Fibroblast of the aortic adventitia (primary cell): ENCODE measurements at places on chromosomes 3 and 15.

DNA sequence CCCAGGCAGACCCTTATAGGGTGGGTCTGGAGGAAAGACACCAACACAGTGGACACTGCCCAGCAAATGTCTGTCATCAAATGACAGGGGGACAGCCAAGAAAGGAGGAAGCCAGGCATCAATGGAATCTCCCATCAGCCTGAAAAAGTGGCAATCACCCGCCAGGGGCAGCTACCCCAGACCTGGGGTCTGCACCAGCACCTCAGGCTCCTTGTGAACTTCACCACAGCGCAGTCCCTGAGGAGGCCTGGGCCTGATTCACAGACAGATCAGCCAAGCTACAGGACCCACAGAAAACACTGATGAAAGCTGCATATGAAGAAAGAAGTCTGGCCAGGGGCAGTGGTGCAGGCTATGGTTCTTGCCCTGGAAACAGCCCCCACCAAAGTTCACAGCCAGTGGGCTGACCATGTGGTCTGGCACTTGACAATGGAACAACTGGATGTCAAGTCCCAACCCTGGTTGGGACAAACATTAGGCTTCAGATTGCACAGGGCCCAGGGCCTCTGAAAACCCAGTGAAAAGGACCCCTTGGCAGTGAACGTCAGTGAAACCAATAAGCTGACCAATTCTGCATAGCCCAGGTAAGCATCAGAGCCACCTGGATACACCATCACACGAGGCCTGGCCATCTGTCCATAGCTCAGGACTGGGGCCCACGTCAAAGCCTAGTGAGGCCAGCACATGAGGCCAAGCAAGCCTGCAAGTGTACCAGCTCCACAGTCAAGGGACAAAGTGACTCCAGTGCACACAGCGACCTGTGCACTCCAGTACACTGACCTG is 29.1 kb downstream of the ALS2CL start:
- no peak for DNase-seq

DNA sequence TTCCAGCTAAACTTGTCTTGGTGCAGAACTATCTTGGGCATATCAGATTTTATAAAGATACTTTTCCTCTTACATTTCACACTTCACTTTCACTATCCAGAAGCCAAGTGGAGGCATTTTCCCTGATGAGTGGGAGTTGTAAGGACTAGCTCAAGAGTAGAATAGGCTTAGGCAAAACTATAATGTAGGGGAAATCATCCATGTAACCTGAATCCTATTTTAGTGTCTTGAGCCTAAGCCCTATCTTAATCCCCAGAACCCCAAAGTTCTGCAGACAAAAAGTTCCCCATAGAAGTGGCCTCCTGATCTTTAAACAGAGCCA is 42.2 kb upstream of the CD47 start:
- DNase-seq, result peak; percentile 31

DNA sequence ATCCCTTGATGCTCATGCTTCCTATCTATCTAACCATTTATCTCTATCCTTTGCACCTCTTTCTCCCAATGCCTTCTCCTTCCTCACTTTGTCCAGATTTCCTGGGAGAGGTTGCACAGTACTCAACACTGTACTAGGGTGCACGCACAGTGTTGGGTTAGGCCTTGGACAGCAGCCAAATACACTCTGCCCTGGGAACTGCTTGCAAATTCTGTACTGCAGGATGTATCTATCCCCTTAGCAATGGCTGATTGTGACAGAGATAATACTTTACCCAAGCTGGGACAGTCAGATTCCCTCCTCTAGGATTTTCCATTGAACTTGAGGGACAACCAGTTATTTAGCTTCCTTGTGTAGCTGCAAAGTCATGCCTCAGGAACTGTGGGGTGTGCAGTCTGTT is 113.3 kb downstream of the IL20RB start:
- DNase-seq, result no peak

- DNase-seq, result peak; percentile 27
These were observed 858 bp downstream of the RBM5 start for GRCh38 chr3:50089609-50089945.

DNA sequence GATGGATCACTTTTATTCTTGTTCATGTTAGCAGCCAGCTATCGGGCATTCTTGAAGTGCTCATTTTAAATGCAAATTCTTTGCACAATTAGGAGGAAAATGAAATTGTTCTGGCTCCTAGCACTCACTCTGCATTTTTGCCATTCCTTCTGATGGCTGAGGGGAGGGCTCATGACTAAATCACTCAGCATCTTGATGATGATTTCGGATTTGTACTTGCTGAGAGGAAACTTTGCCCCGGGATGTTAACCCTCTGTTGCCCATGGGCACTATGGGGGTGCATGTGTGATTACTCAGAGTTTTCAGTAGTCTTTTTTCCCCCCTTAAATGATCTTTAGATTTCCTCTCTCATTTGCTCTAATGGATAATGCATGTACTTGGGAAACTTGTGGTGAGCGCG is 299.6 kb upstream of the C2CD4B start:
- DNase-seq, result peak; percentile 61

- DNase-seq, result peak; percentile 96
These were observed 7.9 kb downstream of the ARRDC4 start for GRCh38 chr15:97968380-97968779.

GRCh38 chr3:107739227-107739626 is 216.5 kb downstream of the BBX start:
- no peak for DNase-seq

- DNase-seq, result no peak
These were observed 315.2 kb upstream of the PPP2R3A start for GRCh38 chr3:135650309-135650708.

DNA sequence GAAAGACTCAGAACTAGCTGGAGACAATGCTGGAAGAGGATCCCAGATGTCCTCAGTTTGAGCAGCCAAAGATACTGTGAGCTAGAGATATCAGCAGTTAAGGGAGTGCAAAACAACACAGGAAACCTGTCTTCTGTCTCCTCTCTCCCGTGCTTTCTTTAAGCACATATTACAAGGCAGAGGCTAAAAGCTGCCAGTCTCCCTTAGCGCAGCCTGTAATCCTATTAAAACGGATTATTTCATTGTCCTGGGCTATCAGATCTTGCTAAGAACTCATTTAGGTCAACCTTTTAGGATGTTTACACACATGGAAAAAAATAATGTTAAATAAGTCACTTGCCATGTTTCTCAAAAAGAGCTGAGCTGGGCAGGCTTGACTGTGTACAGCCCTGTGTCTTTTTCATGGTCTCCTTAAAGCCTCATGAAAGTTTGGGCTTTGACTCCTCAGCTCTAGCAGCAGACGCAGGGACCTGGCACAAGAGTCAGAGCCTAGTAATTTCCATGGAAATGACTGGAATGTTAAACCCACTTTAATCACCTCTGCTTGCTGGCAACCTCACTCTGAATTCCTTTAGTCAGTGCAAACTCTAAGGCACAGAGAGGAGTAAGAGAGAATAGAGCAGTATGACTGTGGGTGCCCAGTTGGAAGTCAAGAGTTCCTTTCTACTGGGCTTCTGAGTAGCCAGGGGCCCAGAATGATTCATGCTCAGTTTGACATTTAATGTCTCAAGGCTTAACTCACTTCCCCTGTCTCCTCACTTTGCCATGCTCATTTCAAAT is 491.9 kb downstream of the NTRK3 start:
- DNase-seq, result peak; percentile 84

- DNase-seq, result no peak
These were observed 851.0 kb downstream of the DIPK2A start for GRCh38 chr3:144822671-144823070.

DNA sequence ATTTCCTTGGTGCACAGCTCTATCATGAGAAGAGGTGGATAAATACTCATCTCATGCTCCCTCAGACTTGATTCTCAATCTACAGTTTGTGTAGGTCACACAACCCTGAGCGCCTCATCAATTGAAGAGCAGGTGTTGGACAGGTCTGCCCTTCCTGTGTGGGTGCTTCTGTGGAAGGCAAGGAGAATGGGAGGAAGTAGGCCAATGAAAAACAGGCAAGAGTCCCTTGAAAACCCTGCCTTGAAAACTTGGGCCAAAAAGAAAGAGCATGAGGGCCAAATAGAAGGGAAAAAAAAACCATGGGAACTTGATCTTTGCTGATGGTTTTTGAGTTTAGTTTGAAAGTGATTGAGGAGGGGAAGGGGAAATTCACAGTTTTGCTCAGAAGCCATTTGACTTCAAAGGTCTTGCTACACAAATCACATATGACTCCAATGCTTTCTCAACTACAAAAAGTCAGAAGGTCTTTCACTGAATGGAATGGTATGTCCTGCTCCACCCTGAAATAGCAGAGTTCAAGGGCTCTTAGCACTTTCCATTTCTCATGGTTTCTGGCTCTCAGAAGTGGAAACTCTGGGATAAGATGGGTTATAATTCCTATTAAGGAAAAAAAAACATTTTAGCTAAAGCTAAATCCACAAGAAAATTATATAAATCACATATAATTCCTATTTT is 37.2 kb upstream of the TM4SF1 start:
- peak; percentile 77 for DNase-seq

DNA sequence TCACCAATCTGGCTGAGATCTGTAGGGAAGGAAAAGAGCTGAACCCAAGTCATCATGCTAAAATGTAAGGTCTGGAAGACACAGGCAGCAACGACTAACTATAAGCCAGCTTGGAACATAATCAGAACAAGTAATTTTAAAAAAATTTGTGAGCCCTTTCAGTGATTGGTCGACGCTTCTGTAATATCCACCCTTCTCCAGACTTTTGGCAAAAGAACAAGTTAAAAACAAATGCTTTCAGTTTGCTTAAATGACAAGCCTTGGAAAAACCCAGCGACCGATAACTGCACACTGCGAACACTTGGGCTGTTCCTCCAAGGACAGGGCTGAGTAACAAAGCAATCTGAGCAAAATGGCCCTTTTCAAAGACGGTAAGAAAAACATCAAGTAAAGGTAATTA is 49.6 kb downstream of the PCSK6 start:
- DNase-seq, result peak; percentile 93

DNA sequence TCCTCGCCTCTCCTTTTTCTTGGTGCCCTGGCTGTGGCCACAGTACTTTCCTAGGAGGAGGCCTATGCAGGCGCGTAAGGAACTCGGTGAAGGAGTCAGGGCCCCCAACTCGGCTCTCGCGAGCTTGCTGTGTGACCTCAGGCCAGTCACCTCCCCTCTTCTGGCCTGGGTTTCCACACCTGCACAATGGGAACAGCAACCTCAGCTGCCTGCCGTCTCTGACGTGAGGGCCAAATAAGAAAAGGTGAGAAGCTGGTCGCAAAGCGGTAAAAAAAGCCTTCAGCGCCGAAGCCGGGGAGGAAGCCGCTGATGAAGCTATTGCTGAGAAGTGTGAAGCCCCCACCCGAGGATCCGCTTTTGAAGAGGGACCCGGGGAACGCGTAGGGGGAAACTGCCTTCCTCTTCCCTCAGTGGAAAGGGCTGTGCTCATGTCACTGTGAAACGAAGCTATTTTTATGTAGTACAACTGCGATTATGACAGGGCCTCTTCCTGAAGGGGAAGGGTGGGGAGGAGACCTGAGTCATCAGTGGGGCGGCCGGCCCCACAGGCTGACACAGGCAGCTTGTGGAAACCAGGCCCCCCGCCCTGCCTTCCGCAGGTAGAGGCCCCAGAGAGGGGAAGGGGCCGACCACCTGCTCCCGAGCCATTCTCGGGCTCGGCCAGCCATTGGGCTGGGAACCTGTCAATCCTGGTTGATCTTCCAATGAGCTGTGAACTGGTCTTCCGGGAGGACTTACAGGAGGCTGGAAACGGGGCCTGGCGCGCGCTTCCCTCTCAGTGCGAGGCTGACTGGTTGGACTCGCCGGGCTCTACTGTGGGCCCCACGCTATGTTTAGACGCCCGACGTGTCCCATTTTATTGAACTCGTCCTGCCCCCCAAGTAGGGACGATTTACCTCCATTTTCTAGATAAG is 18.0 kb upstream of the ANKDD1A start:
- peak; percentile 89 for DNase-seq

GRCh38 chr3:120641696-120642246 is 40.3 kb downstream of the HGD start:
- DNase-seq, result no peak

DNA sequence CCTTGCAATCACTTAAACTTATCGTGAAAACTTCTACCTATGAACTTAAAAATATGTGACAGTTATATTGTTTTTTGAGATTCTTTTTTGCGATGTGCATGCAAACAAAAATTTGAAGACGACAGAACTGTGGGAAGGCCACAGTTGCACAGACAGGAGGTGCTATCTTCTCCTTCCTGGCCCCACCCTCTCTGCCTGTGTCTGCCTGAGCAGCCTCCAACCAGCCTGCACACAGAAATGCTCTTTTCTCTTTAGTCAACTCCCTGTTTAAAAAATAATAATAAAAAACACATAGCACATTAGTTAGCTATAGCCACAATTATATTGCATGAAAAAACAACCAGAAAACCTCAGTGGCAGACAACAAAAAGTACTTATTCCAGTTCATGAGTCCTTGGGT is 212.2 kb downstream of the ZNF621 start:
- no peak for DNase-seq

DNA sequence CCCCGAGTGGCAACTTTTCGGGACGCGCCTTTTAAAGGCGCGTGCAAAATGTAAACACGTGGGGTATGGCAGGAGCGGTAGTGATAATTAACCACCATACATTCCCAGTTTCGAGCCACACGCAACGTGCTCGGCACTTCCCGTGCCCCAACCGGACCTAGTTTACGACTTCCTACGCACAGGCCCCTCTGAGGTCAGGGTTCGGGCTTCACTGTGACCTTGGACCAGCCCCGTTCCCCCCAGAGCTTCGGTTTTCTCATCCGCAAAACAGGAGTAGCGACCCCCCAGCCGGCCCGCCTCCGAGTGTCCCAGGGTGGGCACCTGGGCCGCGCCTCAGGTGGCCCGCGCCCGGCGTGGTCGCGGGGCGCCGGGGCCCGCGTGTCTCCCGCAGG is 451 bp downstream of the CHCHD4 start:
- DNase-seq, result peak; percentile 39

GRCh38 chr3:51669241-51670052 is 1.6 kb upstream of the TEX264 start:
- DNase-seq, result peak; percentile 87

DNA sequence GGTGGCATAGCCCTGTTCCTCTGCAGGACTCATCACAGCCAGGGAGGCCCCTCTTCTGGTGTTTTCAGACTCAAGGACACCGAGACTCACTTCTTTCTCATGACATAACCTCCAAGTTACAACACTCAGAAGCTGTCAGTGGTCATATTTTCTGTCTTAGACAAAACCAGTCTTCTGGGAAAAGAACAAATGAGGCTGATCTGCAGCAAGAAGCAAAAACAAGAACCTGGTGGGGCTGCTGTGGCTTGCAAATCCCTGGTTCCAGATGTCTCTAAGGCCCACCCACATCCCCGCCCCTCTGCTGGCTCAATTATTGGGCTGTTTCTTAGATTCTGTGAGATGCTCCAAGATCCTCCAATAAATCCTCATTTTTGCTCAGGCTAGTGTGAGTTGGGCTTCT is 16.6 kb upstream of the LOXL1 start:
- no peak for DNase-seq

- no peak for DNase-seq
These were observed 228.5 kb downstream of the LSAMP start for GRCh38 chr3:116216761-116217160.
